T-helper 17 cell (primary cell): ENCODE measurements at places on chromosomes 11 and 22.

- H3K4me1 ChIP-seq, result no peaks in the 10 kb centered on the region
- no peaks in the 10 kb centered on the region for H3K27me3 ChIP-seq
- no peak for DNase-seq
- no peak overlapping the region for H3K4me3 ChIP-seq
- H3K27ac ChIP-seq, result no peak overlapping the region
These were observed 298.0 kb downstream of the TTC28 start for GRCh38 chr22:28381429-28382167.

DNA sequence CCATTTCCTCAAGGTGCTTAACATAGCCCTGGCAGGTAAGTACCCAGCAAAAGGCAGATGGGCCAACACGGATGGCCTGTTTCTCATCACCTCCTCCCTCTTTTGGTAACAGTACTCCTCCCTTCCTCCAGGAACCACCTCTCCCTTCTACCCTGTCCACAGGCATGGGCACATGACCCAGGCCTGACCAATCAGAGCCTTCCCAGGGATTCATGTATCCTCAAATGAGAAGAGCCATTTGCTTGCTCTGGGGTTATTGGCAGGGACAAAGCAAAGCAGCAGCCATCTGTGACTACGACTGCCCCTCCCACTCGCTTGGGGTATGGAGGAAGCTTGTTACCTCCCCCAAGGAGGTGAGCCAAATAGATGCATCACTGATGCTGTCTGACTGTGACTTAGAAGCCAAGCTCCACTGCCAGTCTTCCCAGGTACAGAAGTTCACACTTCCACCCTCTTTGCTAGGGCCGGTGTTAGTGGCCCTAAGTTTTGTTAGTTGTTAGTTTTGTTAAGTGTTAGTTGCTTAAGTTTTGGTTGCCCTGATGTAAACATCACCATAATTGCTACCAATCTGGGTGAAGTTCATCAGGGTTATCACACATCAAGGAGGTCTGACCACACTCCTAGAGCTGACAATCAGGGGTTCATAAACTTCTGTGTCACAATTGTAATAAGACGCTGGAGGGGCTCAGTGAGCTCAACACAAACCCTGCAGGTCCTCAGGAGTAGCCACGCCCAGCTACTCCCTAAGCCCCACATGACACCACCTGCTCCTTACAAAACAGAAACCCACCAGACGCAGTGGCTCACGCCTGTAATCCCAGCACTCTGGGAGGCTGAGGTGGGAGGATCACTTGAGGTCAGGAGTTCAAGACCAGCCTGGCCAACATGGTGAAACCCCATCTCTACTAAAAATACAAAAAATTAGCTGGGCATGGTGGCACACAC lies 57.3 kb downstream of the ARFGAP3 start:
- DNase-seq, result no peak
- no peaks in the 10 kb centered on the region for H3K27me3 ChIP-seq
- peaks cover 7% of the 10 kb centered on the region for H3K4me1 ChIP-seq
- H3K27ac ChIP-seq, result no peak overlapping the region

DNA sequence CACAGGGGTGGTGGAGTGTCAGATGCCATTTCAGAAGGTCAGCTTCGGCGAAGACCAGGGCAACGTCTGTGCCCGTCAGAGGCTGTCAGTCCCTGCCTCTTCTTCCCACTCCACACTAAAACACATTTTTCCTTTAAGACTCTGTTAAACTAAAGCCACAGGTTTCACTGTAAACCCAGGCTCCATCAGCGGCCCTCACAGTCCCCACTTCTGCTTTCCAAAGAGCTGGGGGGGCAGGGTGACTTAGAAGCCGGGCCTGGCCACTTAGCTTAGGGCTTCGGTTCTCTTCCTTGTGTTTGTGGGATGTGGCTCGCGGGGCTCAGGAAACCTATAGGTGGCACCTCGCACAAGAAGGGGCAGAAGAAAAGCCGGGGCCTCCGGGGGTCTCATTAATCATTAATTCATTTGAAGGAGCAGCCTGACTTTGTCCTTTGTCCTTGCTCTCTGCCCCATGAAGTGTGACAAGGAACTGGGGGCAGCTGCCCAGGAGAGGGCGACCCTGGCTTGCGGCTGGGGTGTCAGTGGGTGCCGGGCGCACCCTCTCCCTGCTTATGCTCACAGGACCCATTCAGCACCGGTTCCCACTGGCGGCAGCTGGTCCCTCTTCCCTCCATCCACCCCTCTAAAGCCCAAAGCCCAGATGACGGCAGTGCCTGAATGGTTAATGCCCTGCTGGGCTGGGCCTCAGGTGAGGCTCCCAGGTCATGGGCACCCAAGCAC lies 4.1 kb downstream of the SLC25A45 start:
- H3K4me3 ChIP-seq, result no peak overlapping the region
- H3K36me3 ChIP-seq, result no peaks in the 10 kb centered on the region
- peak overlapping the region; percentile 47 for H3K27ac ChIP-seq
- DNase-seq, result no peak
- no peaks in the 10 kb centered on the region for H3K27me3 ChIP-seq

DNA sequence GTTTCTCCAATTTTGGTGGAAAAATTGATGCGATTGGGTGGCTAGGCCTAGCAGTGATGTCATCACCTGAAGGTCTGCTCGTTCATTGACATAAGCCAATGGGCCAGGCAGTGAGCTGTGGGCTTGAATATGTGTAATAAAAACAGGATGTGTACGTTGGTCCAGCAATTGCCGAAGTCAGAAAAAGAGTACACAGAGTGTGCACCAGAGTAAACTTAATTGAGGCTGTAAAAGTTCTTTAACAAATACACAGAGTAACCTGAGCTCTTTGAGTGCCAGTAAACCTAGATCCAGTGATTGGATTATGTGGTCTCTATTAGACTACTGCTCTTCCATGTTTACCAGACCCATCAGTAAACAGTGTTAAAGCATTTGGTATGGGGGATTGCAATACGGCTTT lies 13.0 kb upstream of the GLYATL1 start:
- H3K4me1 ChIP-seq, result peaks cover 14% of the 10 kb centered on the region
- H3K4me3 ChIP-seq, result no peak overlapping the region
- peaks cover 55% of the 10 kb centered on the region for H3K27me3 ChIP-seq
- DNase-seq, result no peak

DNA sequence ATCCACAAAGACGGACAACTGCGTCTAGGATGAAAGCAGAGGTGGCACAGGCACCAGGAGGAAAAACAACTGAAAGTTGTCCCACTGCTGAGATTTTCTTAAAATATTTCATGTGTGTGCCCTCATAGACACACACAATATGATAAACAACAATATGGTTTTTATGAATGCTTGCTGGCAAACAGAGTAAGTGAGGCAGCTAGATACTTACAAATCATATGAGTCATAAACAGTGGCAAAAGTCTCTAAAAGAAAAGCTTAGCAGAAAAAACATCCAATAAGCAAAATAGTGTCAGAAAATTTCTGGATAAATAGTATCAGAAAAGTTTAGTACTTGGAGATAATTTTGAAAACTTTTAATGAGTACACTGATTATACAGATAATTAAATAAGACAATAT lies 101.2 kb upstream of the DDI1 start:
- peaks cover 2% of the 10 kb centered on the region for H3K36me3 ChIP-seq
- H3K4me1 ChIP-seq, result no peaks in the 10 kb centered on the region
- H3K27ac ChIP-seq, result no peak overlapping the region
- H3K27me3 ChIP-seq, result peaks cover 2% of the 10 kb centered on the region
- no peak for DNase-seq

GRCh38 chr11:17005646-17006045 lies 8.6 kb downstream of the PLEKHA7 start:
- DNase-seq, result no peak
- H3K36me3 ChIP-seq, result no peaks in the 10 kb centered on the region

- H3K27ac ChIP-seq, result no peak overlapping the region
- DNase-seq, result no peak
- peaks cover 22% of the 10 kb centered on the region for H3K27me3 ChIP-seq
- no peak overlapping the region for H3K4me3 ChIP-seq
- H3K36me3 ChIP-seq, result peaks cover 5% of the 10 kb centered on the region
- H3K4me1 ChIP-seq, result peaks cover 5% of the 10 kb centered on the region
These were observed 31.4 kb downstream of the PAK1 start for GRCh38 chr11:77442394-77443053.

DNA sequence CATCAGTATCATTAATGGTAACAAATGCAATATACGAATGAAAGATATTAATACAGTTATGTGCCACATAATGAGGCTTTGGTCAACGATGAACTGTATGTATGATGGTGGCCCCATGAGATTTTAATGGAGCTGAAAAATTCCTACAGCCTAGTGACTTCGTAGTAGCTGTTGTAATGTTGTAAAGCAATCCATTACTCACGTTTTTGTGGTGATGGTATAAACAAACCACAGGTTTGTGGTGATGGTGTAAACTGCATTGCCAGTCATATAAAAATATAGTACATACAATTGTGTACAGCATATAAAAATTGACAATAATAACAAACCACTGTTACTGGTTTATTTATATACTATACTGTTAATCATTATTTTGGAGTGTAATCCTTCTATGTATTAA lies 27.4 kb upstream of the GRIA4 start:
- H3K36me3 ChIP-seq, result no peaks in the 10 kb centered on the region
- H3K27ac ChIP-seq, result no peak overlapping the region
- no peaks in the 10 kb centered on the region for H3K27me3 ChIP-seq
- H3K4me3 ChIP-seq, result no peak overlapping the region

DNA sequence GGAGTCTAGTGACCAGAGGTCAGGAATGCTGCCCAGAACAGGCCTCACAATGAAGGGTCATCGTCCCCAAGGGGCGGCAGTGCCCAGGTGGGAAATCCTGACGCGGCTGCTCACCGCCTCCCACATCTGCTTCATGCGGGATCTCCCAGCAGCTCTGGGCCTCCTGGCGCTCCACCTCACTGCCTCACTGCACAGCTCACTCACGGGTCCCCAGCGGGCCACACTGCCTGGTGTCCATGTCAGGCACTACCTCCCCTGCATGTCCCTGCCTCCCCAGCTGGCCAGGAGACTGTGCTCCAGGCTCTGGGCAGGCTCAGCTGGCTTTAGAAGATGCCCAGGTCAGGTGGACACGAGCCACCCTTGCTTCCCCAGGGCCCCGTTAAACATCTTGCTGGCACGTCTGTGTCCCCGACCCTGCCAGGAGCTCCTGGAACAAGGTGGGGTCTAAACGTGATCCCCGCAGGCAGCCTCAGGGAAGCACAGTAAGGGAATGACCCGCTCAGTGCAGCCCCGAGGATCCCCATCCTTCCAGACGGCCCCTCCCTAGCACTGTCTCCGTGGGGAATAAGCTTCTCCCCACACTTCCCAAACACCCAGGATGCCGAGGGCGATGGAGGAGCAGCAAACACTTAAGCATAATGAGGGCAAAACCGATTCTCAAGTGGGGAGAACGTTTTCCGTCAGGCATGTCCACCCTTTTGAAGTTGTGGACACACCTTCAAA lies 93.2 kb downstream of the TRMU start:
- no peak for DNase-seq
- H3K27me3 ChIP-seq, result no peaks in the 10 kb centered on the region
- no peak overlapping the region for H3K4me3 ChIP-seq

- peaks cover 21% of the 10 kb centered on the region for H3K4me1 ChIP-seq
- H3K27me3 ChIP-seq, result no peaks in the 10 kb centered on the region
- DNase-seq, result no peak
- H3K4me3 ChIP-seq, result no peak overlapping the region
These were observed 9.5 kb downstream of the MYEOV start for GRCh38 chr11:69303427-69303826.

DNA sequence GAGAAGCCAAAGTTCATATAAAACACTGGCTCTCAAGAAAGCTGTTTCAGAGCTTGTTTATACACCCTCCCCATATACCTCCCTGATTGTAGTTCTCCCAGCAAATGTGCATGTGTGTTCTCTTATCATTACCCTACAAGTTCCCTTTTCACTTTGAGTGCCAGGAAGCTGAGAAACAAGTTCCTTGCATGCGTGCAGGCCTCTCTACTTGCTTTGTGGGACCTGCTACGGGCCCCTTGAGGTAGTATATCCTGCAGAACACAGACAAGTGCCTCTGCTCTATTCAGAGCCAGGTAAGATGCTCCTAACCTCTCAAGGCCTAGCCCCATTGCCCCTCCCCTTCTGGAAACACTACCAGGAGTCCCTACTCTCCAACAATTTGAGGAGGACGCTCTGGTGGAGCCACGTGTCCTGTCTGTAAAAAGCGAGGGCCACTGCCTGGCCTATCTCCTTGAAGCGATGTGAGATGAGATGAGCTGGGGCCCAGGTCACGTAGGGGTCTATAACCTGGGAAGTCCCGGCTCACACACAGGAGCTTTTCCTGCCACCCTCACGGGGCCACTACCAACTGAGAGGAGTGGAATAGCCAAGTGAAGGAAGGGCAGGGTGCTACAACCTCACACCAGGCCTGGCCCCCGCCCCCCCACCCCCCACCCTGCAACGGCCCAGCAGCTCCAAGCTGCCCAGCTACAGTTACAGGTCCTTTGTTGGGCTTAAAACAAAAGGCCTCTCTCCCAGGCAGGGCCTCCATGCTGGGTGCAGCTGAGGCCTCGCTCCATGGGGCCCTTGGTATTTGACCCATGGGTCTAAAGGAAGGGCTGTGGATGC lies 2.6 kb upstream of the ATP5MGL start:
- H3K4me1 ChIP-seq, result peaks cover 21% of the 10 kb centered on the region
- no peak for DNase-seq
- no peak overlapping the region for H3K4me3 ChIP-seq
- no peaks in the 10 kb centered on the region for H3K36me3 ChIP-seq
- H3K27me3 ChIP-seq, result no peaks in the 10 kb centered on the region
- no peak overlapping the region for H3K27ac ChIP-seq

DNA sequence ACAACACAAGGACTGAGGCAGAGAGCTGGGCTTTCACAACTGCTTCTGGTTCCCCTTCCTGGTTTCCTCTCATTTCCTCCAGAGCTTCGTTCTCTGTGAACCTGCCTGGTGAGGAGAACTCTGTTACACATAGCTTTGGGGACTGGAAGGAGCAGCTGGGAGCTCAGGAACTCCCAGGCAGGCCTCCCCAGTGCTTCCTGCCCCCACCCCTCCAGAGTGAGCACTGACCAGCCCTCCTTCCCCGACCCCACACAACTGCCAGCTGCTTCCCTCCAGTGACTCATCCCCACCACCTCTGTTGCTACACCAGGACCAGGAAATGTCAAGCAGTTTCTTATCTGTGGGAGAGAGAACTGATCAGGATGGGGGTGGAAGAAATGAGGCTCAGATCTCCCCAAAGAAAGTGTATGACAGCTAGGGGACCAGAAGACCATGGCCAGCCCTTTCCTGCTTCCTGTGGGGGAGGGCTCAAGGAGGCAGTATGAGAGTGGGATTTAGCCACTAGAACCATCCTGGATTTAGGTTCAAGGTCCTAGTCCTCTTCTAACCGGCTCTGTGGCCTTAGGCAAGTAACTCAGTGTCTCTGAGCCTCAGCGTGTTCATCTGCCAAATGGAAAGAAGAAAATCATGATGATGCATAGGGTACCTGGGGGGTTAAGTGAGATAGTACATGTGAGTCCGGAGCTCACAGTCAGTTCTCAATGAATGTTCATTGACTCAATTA lies 4.5 kb upstream of the TP53I11 start:
- H3K27me3 ChIP-seq, result peaks cover 32% of the 10 kb centered on the region
- no peaks in the 10 kb centered on the region for H3K4me1 ChIP-seq
- H3K36me3 ChIP-seq, result peaks cover 2% of the 10 kb centered on the region
- H3K4me3 ChIP-seq, result no peak overlapping the region
- no peak for DNase-seq
